ENCODE measurements at places on chromosomes 16 and 17. TPM values are rescaled to one million over a fixed set of nuclear protein-coding genes. Genes with fewer than 3 reads are reported as not detected.

DNA sequence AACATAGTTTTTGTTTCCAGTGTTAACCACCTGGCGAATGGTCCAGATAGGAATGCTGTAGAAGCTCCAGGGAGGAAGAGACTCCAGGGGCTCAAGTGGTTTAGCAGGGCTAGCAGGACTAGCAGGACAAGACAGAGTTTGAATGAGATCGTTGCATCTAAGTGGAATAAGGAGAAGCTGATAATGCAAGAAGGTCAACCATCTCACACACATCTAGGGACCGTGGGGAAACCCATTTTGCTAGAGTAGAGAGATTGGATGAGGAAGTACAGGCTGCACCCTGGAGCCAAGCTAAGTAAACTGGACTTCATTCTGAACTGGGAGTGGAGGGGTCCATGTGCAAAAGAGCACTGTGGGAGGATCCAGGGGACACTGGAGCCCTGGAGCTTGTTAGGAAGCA is 86.1 kb upstream of the HSBP1 start:
- no peak overlapping the region for H3K27ac ChIP-seq
- H3K4me1 ChIP-seq: no peaks in the 10 kb centered on the region
- H3K4me3 ChIP-seq: no peak overlapping the region
- no peaks in the 10 kb centered on the region for H3K36me3 ChIP-seq

GRCh38 chr17:39949028-39949427 is 13.8 kb upstream of the GSDMA start:
- no peak for DNase-seq
- H3K27me3 ChIP-seq: peaks cover 7% of the 10 kb centered on the region
- H3K36me3 ChIP-seq: no peaks in the 10 kb centered on the region
- peaks cover 42% of the 10 kb centered on the region for H3K4me1 ChIP-seq
- H3K27ac ChIP-seq: no peak overlapping the region

- H3K27ac ChIP-seq: no peak overlapping the region
- peaks cover 71% of the 10 kb centered on the region for H3K36me3 ChIP-seq
- H3K4me1 ChIP-seq: peaks cover 18% of the 10 kb centered on the region
- no peaks in the 10 kb centered on the region for H3K27me3 ChIP-seq
- no peak for DNase-seq
Observed at GRCh38 chr17:80346498-80347275, 68.3 kb upstream of the ENDOV start.

- DNase-seq: no peak
- no peak overlapping the region for H3K27ac ChIP-seq
- peaks cover 4% of the 10 kb centered on the region for H3K36me3 ChIP-seq
- no peaks in the 10 kb centered on the region for H3K27me3 ChIP-seq
- no peak overlapping the region for H3K4me3 ChIP-seq
Observed at GRCh38 chr16:931171-931570, 39.6 kb downstream of the LMF1 start.

- no peak for DNase-seq
- H3K4me3 ChIP-seq: no peak overlapping the region
- no peaks in the 10 kb centered on the region for H3K4me1 ChIP-seq
- H3K27me3 ChIP-seq: no peaks in the 10 kb centered on the region
Observed at GRCh38 chr17:28391401-28391800, 14.6 kb downstream of the SLC46A1 start.

DNA sequence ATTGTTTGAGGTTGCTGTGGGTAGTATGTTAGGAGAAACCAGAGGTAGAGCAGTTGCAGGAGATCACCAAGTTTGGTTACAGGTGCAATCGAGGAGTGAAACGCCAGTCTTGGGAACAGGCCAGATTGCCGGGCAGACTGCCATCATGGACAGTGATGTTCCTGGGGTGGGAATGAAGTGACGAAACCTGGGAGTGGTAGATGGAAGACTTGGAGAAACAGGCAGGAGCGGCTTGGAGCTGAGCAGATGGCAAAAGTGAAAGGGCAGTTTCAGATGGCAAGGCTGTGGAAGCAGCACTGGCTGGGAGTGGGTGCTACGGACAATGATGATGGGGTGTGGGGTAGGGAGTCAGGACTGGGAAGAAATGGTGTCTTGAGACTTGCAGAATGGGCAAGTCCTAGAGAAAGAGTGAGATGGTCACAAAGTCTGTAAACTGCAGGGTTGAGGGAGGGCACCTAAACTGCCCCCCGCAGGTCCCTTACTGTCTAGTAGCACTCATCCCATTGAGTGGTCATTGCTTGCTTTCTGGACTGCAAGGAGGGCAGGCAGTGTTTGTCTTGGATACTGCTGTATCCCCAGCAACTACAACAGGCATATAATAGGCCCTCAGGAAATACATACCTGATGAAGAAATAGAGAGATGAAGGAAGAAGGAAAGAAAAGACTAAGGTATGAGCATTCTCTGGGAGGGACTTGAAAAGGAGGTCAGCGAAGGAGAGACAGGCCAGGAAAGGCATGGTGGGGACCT is 29.5 kb upstream of the ULK2 start:
- no peak overlapping the region for H3K4me3 ChIP-seq
- H3K36me3 ChIP-seq: peaks cover 12% of the 10 kb centered on the region
- DNase-seq: no peak
- no peaks in the 10 kb centered on the region for H3K27me3 ChIP-seq

DNA sequence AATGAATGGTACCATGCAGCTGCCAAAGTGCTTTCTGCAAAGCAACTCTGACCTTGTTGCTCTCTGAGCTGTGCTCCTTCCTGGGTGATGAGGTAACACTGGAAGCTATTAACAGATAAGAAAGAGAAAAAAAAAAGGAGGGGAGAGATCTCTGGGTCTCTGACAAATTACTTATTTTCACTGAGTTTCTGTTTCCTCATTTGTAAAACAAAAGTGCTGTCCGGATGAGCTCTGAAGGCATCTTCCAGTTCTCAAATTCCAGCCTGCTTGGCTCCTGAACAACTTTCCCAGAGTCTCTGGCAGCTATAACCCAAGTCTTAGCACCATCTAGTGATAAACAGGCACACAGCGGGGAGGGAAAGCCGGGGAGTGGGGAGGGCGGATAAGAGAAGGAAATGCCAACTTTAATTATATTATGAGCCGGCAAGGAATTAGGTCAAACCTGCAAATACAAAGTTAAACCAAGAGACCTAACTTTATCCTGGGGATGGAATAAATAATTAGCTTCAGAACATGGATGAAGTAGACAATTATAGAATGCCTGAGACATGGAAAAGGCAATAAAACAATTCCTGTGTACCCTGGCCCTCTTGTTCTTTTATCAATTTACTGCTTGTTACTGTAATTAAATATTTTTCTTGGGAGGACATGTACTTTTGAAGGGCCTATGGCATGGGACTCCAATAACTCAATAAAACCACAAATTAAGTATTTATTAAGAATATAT is 61.3 kb upstream of the KIFC3 start:
- H3K27me3 ChIP-seq: peaks cover 25% of the 10 kb centered on the region
- H3K4me3 ChIP-seq: no peak overlapping the region
- H3K4me1 ChIP-seq: no peaks in the 10 kb centered on the region
- DNase-seq: no peak
- H3K36me3 ChIP-seq: no peaks in the 10 kb centered on the region

DNA sequence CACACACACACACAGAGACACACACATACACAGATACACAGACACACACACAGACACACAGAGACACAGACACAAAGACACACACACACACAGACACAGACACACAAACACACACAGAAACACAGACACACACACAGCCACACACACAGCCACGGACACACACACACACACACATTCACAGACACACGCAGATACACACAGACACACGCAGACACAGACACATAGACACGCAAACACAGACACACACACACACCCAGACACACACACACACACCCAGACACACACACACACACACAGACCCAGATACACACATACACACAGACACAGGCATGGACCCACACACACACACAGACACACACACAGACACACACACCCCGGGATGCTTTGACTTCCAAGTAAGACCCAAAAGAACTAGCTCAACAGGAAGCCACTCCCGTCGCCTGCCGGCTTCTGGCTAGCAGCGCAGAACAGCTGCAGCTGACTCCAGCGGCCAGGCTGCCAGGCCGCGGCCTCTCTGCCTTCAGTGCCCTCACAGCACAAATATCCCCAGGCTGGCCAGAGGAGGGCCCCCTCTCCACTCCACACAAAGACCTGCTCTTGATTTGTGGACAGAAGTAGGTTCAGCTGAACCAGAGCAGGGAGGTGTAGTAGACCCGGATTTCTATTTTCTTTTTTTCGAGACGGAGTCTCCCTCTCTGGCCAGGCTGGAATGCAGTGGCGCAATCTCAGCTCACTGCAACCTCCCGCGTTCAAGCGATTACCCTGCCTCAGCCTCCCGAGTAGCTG is 6.0 kb upstream of the CHRNE start:
- peaks cover 16% of the 10 kb centered on the region for H3K27me3 ChIP-seq
- peaks cover 6% of the 10 kb centered on the region for H3K4me1 ChIP-seq
- H3K36me3 ChIP-seq: no peaks in the 10 kb centered on the region
- DNase-seq: peak; percentile 66

GRCh38 chr17:8857919-8858318 is 9.6 kb downstream of the PIK3R6 start:
- peak overlapping the region; percentile 73 for H3K4me3 ChIP-seq
- H3K27ac ChIP-seq: peak overlapping the region; percentile 94
- H3K27me3 ChIP-seq: no peaks in the 10 kb centered on the region
- H3K4me1 ChIP-seq: peaks cover 60% of the 10 kb centered on the region

- no peak for DNase-seq
- H3K4me1 ChIP-seq: no peaks in the 10 kb centered on the region
- no peaks in the 10 kb centered on the region for H3K27me3 ChIP-seq
- no peak overlapping the region for H3K4me3 ChIP-seq
Observed at GRCh38 chr16:69831212-69832123, 69.3 kb downstream of the WWP2 start.

DNA sequence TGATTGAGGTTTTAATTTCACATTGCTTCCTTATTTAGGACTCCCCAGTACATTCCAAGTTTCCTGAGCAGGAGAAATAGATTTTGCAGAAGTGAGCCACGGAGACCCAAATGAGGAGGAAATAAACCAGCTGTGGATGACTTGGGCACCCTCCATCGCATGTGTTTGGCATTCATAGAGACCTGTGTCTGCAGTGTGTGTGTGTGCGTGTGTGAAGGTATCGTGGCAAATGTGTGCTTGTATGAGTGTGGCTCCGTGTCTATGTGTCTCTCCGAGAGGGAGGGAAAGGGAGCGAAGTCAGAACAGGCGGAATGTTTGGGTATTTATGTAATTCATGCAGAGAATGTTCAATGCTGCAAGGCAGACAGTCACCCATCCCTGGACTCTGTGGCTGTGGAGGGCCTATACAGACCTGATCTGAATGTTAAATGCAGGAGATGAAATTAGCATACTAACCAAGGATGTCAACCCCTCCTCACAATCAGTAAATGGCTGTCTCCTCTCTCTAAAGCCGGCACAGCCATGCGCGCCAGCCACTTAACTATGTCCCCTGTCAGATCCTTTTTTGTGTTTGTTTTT is 186.0 kb upstream of the ZFHX3 start:
- no peaks in the 10 kb centered on the region for H3K4me1 ChIP-seq
- no peak for DNase-seq
- no peaks in the 10 kb centered on the region for H3K36me3 ChIP-seq
- no peak overlapping the region for H3K27ac ChIP-seq

- DNase-seq: no peak
- H3K27me3 ChIP-seq: no peaks in the 10 kb centered on the region
- H3K4me1 ChIP-seq: no peaks in the 10 kb centered on the region
- no peak overlapping the region for H3K4me3 ChIP-seq
Observed at GRCh38 chr16:66798161-66798560, 3.2 kb downstream of the TERB1 start.

DNA sequence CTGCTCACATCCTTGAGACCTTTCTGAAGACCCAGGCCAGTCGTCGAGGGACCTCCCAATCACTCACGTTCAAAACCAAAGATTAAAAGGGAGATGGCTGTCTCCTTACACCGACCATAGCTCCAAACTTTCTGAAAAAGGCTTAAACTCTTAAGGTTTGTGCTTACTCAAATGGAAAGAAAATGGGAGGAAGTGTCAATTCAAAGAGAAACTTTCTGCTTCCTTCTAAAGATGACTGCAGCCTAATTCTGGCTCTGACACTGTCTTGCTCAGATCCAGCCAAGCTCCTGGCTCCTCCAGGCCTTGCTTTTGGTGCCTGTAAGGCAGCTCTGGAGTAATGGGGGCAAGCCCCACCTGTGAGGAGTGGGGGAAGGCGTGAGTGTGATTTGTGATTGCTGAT is 54.9 kb upstream of the WSB1 start:
- no peaks in the 10 kb centered on the region for H3K36me3 ChIP-seq
- H3K4me1 ChIP-seq: peaks cover 22% of the 10 kb centered on the region
- peaks cover 27% of the 10 kb centered on the region for H3K27me3 ChIP-seq
- no peak for DNase-seq
- peak overlapping the region; percentile 61 for H3K27ac ChIP-seq
- H3K4me3 ChIP-seq: no peak overlapping the region

GRCh38 chr16:53090591-53091411 is 36.0 kb downstream of the CHD9 start:
- no peak overlapping the region for H3K27ac ChIP-seq
- peaks cover 37% of the 10 kb centered on the region for H3K4me1 ChIP-seq
- no peak overlapping the region for H3K4me3 ChIP-seq
- no peak for DNase-seq

GRCh38 chr17:17363638-17364337 is 60.6 kb downstream of the NT5M start:
- no peak overlapping the region for H3K27ac ChIP-seq
- peaks cover 20% of the 10 kb centered on the region for H3K27me3 ChIP-seq
- no peak overlapping the region for H3K4me3 ChIP-seq
- no peak for DNase-seq

DNA sequence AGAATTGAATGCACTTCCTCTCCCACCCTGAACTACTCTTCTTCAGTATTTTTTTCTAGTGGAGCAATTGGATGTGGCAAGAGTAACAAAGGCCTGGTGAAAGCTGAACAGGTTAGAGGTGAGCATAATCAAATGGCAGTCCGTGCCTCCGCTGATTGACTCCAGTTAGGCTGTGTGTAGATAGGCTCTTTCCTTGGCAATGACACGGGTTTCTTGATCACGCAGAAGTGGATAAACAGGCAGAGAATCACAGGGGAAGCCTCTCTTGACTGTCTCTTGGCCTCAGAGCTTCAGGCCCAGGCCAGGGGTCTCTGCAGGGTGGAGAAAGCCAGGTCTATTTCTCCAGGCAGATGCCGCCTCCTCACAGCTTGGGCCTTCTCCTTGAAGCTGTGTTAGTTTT is 4.2 kb downstream of the CD300LB start:
- H3K4me3 ChIP-seq: no peak overlapping the region
- peaks cover 18% of the 10 kb centered on the region for H3K27me3 ChIP-seq
- H3K36me3 ChIP-seq: no peaks in the 10 kb centered on the region
- no peak for DNase-seq
- no peaks in the 10 kb centered on the region for H3K4me1 ChIP-seq

- H3K27ac ChIP-seq: no peak overlapping the region
- no peaks in the 10 kb centered on the region for H3K27me3 ChIP-seq
- H3K4me1 ChIP-seq: peaks cover 25% of the 10 kb centered on the region
- DNase-seq: no peak
- H3K4me3 ChIP-seq: no peak overlapping the region
- H3K36me3 ChIP-seq: peaks cover 20% of the 10 kb centered on the region
Observed at GRCh38 chr16:11215935-11216556, 40.0 kb downstream of the SOCS1 start.

- no peaks in the 10 kb centered on the region for H3K4me1 ChIP-seq
- DNase-seq: no peak
- H3K4me3 ChIP-seq: no peak overlapping the region
- H3K27me3 ChIP-seq: peaks cover 7% of the 10 kb centered on the region
- no peak overlapping the region for H3K27ac ChIP-seq
- no peaks in the 10 kb centered on the region for H3K36me3 ChIP-seq
Observed at GRCh38 chr17:9587969-9588656, 11.7 kb downstream of the CFAP52 start.

- peaks cover 13% of the 10 kb centered on the region for H3K36me3 ChIP-seq
- no peak for DNase-seq
- no peak overlapping the region for H3K27ac ChIP-seq
- H3K4me3 ChIP-seq: no peak overlapping the region
- H3K4me1 ChIP-seq: peaks cover 42% of the 10 kb centered on the region
Observed at GRCh38 chr17:30816165-30816564, 8.3 kb downstream of the CRLF3 start.

Gene EFCAB5
- 0.60 TPM for total RNA-seq

Gene CCDC57
- 60.8 TPM for total RNA-seq

Gene KLHL10
- not detected for total RNA-seq

All from activated T-helper 1 cell treated with anti-CD3 and anti-CD28 coated beads, Interleukin-12 subunit alpha, Interleukin-12 subunit beta, Interleukin-2, Interleukin-4 antibody, amounts not matched to agents 30 ng/mL and 10 ng/mL and 1 ng/mL, durations not matched to agents 14 hours and 24 hours and 36 hours (primary cell).